ENCODE measurements at places on chromosomes 13 and 19.

- DNase-seq: peak; percentile 64
Measured at GRCh38 chr19:12783291-12783848, 7.9 kb upstream of the JUNB start.

DNA sequence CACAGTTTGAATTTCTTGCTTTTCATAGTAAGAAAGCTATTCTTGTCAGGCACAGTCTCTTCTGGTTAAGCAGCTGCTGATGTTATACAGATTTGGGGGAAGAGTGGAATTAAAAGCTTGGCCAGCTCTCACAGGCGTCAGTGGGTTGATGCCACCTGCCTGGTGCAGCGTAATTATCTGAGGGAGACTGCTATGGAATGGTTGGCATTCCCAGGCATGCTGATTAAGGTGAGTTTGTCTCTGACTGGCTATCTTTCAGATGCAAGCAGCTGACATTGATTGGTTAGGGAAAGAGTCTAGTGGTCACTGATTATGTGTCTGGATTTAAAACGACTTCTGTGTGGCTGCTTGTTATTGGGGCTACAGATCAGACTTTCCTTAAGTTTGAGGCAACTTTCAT, 948.4 kb downstream of the UQCRFS1 start:
- DNase-seq: no peak

GRCh38 chr13:111116856-111117255, 1.7 kb downstream of the ARHGEF7 start:
- no peak for DNase-seq

GRCh38 chr13:34414616-34415015, 527.5 kb upstream of the NBEA start:
- no peak for DNase-seq

DNA sequence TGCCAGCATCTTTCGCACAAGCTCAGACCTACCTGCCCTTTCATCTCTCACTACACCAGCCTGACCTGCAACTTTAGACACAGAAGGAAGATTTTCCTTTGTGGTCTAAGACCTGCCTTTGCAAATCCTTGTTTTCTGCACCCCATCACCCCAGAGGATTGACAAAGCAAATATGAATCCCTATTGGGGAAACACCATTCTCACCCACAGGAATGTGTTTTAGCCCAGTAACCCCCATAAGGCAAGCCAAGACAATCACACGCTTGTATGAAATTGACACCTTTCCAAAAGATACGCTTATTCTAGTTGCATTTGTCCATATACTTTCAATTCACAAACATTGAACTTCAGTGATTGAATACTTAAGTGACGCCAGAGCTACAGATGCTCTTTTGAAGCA, 55.7 kb downstream of the SPATA13 start:
- no peak for DNase-seq

DNA sequence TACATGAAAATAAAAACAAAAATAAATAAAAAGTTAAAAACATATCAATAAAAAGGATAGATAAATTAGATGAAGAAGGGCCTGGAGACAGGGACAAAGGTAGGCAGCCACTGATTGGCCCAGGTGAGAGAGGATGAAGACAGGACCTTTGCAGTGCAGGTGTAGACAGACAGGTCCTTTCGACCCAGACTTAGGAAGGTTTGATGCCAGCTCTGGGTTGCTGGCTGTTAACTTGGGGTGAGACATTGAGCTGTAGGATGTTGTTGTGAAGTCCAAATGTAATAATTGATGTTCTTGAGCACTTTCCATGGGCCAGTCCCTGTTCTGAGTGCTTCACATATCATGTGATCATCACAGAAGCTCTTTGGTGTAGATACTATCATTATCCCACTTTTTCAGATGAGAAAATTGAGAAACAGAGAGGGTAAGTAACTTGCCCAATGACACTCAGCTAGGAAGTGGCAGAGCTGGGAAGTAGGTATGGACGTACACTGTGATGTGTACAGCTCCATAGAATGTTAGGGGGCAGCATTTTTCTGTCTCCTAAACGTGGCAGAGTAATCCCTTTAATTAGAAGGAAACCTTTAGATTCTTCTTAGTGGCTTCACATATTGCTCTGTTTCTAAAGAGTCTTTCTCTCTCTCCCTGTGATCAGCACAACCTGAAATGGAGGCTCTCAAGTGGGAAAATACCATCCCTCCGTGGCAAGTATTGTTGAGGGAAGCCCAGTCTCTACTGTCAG, 76.0 kb upstream of the STK24 start:
- no peak for DNase-seq

DNA sequence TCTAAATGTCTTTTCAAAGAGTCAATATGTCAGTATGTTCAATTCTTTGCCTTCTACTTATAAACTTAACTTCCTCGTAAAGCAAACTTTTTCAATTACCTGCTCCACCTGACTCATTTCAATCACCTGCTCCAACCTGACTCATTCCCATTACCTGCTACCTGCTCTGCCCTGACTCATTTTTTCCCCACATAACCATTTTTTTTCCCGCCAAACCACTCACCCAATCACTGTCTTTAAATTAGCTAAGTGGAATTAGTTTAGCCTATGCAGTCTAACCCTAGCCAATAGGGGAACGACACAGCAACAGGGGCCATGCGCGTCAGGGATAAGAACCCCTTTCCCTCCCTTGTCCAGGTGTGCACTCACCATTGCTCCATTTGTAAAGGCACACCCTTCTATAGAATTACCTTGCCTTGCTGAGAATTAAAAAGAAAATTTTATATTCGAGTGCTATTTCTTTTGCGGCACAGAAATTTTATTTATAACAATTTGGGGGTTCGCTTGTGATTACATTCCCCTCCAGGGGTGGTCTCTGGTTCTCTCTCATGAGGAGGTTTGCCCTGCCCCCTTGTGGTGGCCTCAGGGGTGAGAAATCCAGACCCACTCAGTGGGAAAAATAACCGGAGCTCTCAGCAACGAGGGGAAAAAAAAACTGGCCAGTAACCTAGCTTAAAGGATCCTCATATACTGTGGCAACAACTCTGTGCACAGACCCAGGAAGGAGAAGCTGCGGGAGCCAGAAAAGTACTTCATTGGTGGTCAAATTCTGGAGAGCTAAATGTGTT, 193.1 kb downstream of the ZNF486 start:
- DNase-seq: no peak

- peak; percentile 15 for DNase-seq
Measured at GRCh38 chr19:31220540-31220939, 128.7 kb downstream of the TSHZ3 start.
